SK-N-DZ (cell line): ENCODE measurements at places on chromosomes 16 and 17.

DNA sequence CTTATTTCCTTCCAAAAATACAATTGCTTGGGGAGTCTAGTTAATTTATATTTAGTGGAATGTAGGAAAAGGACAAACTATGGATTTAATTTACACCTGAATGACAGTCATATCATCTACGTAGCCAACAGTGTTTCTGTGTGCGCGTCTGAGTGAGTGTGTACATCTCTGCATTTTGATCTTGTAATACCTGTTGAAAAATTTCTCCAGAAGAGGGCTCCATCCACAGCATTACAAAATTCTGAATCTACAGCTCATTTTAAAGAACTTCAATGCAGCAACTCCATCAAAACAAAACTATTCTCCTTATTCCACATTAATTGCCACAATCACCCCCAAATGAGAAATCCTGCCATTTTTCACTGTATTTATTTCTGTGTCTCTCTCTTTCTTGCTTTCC, 3.9 kb downstream of the CDH13 start:
- no peak for DNase-seq

DNA sequence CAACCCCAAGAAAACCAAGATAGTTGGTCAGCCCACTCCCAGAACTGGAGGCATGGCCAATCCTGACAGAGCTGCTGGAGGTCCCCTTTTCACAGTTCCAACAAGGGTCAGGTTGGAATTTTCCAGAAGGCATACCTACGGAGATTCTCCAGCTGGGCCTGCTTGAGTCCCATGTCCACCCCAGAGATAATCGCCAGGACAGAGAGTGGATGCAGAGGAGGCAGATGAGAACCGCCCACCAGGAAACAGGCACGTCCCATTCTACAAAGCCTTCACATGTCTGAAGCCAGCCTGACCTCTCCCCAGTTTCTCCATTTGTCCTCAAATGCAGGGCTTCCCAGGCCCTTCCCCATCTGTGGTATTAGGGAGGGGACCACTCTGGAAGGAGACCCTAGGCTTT, 47.4 kb upstream of the SMURF2 start:
- no peak for DNase-seq

GRCh38 chr17:82127315-82127595, 29.2 kb upstream of the FASN start:
- no peak for DNase-seq

DNA sequence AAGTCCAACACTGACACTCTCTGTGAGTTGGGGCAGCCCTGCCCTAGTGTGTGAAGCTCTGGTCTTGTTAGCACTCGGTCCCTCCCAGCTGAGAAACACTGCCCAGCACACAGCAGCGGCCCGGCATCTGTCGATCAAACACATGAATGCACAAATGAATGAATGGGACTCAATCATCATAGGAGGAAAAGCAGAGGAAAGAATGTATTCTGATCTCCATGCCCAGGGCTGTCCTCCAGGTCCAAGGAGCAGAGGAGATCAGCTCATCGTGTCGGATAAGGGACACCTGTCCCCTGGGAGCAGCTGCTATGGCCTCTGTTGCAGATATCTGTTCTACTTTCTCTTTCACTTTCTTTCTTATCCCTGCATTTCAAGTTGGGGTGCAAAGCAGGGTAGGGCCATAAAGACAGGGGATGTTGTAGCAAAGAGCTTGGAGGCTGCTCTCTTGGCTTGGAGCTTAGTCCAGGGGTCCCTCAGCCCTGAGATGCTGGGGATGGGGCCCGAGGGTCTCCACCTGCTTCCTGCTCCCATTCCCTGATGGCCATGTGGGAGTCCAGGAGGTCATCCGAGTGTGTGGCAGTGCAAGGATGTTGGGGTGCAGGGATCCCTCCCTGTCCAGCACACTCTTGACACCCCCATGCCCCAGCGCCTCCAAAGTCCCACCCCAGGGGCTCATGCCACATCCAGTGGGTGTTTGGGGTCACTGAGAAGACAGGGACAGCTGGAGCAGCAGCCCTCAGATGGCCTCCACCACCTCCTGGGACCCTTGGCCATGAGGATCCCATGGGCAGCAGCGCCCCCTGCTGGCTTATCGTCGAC, 88.2 kb downstream of the IRF8 start:
- DNase-seq: no peak

GRCh38 chr17:29124135-29124924, 55.9 kb downstream of the MYO18A start:
- peak; percentile 83 for DNase-seq

DNA sequence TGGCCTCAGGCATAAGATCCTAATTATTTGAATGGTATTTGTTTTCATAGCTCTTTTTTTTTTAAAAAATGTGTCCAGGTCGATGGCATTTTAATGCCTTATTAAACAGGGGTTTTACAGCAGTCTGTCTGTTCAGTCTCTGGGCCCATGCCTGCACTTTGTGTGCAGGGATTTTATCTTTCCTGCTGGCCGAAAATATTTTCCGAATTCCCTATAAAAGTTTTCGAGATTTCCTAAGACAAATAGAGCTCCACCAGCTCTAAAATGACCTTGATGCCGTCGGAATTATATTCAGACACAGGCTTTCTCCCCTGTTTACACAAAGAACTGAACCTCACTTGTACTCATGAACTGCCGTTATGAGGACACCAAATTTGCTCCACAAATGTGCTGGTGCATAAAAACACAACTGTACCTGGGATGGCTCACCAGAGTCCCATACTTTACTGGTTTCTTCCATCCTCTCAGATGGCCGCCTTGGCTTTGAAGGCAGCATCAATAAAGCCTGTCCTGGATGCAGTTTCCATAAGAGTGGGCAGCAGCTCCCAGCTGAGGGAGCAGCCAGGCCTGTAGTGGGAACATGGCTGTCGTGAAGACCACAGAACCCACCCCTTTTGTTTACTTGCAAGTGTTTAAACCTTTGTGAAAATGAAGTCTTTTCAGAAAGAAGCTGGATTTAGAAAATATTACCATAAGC, 44.9 kb downstream of the TBX4 start:
- no peak for DNase-seq

GRCh38 chr17:66354981-66355380, 52.6 kb downstream of the PRKCA start:
- no peak for DNase-seq

- DNase-seq: no peak
These were observed 24.0 kb downstream of the MXRA7 start for GRCh38 chr17:76686538-76687297.

DNA sequence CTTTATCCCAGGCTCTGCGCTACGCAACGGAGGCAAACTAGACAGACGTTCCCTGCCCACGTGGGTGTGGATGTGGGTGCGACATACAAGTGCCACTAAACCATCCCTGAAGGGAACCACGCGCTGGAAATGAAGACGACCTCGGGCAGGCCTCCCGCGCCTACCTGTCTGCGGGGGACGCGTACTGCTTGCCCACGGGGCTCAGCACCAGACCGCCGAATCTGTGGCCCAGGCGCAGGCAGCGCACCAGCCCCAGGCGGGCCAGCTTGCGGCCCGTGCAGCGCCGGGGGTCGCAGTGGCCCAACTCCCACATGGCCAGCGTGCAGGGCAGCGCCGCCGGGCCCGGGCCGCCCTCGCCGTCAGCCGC, 480 bp downstream of the TSR3 start:
- DNase-seq: no peak

DNA sequence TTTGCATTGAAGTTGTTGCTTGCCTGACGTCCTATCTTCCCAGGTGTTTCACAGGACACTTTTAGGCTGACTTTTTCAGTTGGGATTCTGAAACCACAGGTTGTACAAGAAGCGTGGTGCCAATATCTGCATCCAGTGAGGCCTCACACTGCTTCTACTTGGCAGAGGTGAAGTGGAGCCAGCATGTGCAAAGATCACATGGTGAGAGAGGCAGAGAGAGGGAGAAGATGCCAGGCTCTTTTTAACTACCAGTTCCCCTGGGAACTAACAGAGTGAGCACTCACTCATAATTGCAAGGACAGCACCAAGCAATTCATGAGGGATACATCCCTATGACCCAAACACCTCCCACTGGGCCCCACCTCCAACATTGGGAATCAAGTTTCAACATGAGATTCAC, 5.8 kb upstream of the ABCA6 start:
- no peak for DNase-seq

DNA sequence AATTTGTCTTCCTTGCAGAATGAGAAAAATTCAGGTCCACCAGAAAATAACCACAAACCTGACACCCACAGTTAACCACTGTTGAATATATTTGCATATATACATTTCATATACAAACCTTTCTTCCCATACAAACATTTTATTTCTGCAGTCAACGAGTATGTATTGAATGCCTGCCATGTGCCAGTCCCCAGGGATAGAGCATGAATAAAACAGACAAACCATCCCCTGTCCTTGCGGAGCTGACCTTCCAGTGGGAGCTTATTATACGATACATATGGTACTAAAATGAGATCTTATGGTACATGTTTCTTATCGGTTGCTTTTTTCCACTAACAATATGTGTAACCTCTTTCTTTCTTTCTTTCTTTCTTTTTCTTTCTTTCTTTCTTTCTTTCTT, 116.7 kb downstream of the PITPNC1 start:
- DNase-seq: no peak

- DNase-seq: peak; percentile 45
These were observed 41.0 kb downstream of the OTOA start for GRCh38 chr16:21704733-21705132.

DNA sequence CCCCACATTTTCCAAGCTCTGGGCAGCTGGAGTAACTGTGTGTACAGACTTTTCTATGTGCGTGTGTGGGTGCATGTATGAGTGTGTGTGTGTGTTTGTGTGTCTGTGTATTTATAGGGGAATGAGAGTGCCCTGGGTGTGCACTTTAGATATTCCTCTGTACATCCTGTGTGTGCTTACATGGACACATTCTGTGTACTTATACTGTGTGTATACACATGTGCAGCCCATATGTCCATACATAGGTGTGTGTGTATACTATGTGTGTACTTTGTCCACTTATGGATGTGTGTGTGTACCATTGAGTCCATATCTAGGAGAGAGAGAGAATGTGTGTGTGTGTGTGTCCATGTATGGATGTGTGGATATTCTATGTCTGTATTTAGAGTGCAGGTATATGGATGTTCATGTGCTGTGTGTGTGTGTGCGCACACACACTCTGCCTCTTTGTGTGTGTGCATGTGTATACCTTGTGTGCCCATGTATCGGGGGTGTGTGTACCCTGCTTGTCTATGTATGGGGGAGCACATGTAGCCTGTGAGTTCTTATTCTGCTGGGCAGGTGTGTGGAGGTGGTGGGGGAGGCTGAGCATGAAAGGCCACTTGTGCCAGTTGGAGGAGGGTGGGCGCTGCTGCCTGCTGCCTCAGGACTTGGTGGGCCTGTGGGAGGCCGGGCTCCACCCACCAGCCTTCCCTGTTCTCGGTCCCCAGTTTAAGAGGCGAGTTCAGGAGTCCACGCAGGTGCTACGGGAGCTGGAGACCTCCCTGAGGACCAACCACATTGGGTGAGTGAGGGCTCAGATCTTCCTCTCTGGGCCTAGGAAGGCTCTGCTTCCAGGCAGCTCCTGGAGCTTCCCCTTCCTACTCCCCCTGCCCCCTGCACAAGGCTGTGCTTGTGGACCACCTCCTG, 11.1 kb downstream of the FMNL1 start:
- no peak for DNase-seq

- DNase-seq: no peak
These were observed 24.7 kb upstream of the CDRT15 start for GRCh38 chr17:14261406-14261805.
